NAMALWA (cell line): ENCODE measurements at places on chromosomes 6 and 20.

DNA sequence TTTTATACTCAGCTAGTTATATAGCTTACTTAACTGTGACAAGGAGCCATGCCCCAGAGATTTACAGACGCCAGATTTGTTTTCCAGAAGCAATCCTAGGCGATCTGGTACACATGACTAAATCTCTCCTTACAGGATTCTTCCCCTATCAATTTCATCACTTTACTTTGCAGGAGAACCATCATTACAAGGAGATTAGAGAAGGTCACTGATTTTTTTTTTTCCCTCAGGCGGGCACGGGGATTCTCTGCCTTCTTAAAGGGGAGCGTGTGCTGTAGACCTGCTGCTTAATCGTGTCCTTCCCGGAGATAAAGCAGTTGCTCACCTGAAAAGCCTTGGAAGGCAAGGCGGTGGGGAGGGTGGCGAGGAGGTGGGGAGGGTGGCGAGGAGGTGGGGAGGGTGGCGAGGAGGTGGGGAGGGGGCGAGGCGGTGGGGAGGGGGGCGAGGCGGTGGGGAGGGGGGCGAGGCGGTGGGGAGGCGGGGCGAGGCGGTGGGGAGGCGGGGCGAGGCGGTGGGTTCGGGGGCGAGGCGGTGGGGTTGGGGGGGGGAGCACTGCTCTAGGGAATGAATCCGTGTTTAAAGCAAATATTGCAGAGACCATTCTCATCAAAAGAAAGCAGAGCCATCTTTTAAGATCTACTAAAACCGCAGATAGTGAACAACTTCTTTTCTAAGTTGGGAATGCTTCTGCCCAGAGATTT, 14.3 kb upstream of the MRAP2 start:
- DNase-seq = no peak

GRCh38 chr6:157433678-157434081, 52.7 kb downstream of the ZDHHC14 start:
- no peak for DNase-seq

GRCh38 chr20:43389839-43390626, 67.7 kb upstream of the SRSF6 start:
- no peak for DNase-seq

GRCh38 chr6:6857528-6857927, 250.2 kb upstream of the RREB1 start:
- DNase-seq = no peak

- no peak for DNase-seq
These were observed 514.5 kb downstream of the PREX1 start for GRCh38 chr20:48313324-48313723.

- no peak for DNase-seq
These were observed 83.8 kb downstream of the FOXF2 start for GRCh38 chr6:1473166-1473565.

- DNase-seq = no peak
These were observed 446.8 kb downstream of the TFAP2B start for GRCh38 chr6:51265426-51265825.

DNA sequence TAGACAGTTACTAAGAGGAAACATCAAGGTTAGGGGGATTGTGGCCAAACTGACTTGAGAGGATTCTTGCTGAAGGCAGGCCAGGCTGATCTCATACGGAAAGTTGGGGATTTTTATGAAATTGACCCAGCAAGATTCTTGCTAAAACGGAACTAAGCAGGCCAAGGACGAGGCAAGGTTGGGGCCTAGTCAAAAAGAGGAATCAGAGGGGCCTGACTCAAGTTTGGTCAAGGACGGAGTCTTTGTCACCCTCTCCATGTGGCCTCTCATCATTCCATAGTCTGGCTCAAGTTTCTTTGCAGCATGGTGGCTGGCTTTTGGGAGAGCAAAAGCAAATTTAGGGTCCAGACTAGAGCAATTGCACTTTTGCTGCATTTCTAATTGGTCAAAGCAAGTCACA, 7.9 kb upstream of the HECA start:
- DNase-seq = no peak

DNA sequence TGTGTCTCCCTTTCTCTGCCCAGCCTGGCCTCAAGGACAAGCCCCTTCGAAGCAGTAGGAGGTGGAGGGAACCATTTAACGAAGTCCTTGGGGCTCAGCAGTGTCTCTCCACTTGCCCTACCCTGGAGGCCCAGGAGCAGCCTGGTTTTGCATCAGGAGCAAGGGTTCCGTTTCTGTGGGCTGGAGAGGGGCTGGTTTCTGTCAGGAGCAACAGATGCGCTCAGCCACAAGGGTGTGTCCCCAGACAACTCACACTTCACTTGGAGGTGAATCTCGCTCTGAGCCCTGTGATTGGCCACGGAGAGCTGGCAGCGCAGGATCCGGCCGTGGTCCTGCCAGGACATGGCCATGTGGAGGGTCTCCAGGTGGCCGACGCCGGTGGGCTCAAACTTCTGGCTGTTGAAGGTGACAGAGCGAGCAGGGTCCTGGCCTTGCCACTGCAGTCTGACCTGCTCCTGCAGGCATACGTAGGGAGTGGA, 6.9 kb downstream of the SIGLEC1 start:
- DNase-seq = no peak

GRCh38 chr6:133977983-133978895, 25.2 kb downstream of the TBPL1 start:
- no peak for DNase-seq

DNA sequence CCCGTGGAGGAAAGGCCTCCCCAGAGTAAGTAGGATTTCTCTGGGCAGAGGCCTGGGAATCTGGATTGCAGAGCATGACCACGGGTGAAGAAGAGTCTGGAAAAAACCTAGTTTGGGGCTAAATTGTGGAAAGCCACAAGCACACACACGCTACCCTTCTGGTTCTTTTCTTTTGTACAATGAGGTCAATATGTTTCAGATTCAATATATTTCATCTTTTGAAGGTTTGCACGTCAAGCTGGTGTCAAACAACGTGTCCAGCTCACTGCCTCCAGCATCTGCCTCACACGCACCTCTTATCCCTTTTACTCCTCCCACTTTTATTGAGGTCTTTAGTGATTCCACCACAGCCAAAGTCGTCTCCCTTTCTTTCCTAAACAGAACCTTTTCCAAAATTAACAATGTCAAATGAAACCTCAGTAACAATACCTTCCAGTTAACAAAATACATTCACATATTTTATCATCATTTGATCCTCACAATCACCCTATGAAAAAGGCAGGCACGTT, 773 bp upstream of the EPB41L2 start:
- DNase-seq = peak; percentile 11

DNA sequence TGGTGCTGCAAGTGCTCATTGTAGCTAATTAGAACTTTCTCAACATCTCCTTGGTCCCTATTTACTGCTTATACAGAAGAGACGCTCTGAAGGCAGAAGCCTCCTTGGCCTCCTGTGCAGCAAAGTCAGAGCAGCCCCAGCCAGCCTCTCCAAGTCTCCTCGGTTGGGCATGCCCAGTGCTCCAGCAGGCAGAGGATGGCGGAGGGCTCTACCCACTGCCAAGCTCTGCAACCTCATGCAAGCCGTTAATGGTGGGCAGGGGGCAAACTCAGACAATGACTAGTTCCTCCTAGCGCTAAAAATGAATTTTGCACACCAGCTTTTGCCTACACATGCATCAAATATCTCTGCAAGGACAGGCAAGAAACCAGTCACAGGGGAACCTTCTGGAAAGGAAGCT, 27.8 kb downstream of the NOL4L start:
- no peak for DNase-seq

- DNase-seq = no peak
These were observed 39.5 kb upstream of the B4GALT5 start for GRCh38 chr20:49753133-49753532.

- DNase-seq = peak; percentile 89
These were observed 1.5 kb upstream of the MSH5 start for GRCh38 chr6:31737991-31738979.

DNA sequence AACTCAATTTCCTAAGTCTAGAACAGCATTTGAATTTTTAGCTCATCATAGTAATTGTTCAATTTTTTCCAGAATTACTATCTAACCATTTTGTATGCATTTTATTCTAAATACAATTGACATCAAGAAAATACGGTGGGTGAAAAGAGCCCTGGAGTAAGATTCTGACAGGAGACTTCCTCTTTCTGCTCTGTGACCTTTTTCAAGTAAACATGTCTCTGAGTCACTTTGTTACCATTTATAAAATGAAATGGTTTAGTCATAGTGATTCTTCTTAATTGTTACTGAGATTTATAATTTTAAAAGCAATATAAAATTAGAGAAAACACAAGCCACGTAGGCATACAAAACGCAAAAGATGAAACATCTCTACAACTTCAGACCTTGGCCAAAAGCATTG, 80.2 kb downstream of the PLCB1 start:
- peak; percentile 2 for DNase-seq

DNA sequence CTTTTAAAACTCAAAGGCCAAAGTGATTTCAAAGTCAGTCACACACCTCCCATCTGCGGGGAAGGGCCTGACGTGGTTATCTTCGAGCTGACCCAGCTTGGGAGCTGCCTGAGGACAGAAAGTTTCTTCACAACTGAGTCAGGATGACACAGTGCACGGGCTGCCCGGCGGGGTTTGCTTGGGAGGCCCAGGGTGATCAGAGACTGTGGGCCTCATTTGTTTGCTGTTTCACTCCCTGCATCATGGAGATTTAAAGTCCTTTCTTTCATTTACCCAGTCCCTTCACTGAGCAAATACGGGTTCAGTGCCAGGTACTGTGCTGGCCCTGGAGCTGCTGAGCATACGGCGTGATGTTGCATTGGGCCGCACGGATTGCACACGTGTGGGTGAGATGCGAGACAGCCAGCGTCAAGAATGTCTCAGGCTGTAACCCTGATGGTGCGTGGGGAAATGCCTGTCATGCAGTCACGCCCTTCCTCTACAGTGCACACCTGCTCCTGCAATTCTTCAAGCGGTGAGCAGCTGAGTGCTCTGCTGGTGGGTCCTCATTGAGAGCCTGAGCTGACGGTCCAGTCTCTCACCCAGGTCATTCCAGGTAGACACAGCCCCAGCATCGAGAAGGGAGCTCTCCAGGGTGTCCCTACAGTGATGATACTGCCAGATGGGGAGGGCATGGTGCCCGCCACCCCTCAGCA, 82.7 kb upstream of the PMEPA1 start:
- no peak for DNase-seq

- no peak for DNase-seq
These were observed 51.7 kb upstream of the CHRNA4 start for GRCh38 chr20:63412889-63413288.

DNA sequence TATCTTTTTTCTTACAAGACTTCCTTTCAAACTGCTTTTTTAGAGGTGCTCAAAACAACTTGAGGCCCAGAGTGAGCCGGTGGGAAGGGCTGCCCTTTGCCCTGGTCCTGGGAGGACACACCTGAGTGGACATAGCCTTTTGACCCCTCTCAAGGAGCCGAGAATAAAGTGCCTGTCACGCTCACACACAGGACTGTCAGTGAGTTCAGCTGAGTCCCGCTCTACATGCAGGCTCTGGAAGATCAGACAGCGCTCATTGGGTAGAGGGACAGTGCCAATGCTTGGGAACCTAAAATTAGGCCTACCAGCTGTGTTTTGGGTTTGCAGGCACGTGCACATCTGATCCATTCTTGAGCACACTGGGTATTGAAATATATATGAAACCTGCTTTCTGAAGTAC, 387.8 kb downstream of the CD83 start:
- no peak for DNase-seq

GRCh38 chr6:208938-209337, 83.3 kb upstream of the DUSP22 start:
- no peak for DNase-seq

DNA sequence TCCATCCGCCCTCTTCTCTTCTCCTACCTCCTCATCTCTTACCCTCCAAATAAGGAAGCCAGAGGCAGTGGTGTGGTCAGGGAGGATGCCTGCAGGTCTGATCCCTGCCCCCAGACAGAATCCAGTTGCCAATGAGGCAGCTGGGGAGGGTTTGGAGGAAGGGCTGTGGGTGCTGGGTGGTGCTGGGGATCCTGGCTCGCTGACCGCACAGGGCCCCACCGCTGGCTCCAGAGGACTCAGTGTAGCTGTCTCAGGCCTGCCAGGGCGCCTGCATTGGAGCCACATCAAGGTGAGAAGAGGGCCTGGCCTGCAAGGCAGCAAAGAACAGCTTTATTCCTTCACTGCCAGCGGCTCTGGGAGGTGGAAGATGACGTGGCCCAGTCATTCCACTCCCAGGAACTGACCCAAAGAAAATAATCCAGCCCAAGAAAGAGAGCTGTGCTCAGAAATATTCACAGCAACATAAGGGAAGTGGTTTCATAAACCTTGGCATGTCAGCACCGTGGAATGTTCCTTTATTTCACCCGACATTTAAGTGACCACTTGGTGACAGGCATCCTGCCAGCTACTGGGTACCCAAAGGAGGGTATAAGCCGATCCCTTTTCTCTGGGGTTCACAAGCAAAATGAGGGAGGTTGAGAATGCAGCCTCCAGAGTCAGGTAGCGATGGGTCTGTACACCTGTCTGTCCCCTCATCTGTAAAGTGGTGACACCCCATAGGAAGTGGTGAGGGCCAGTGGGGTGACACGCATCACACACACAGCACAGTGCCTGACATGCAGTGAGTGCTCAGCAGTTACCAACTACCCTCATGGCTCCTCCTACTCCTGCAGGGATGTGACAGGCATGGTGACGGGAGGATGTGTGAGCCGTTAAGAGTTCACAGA, 125.1 kb downstream of the SNX5 start:
- DNase-seq = no peak

GRCh38 chr6:154773610-154774089, 40.4 kb downstream of the SCAF8 start:
- DNase-seq = no peak

- DNase-seq = no peak
These were observed 6.2 kb downstream of the ELMO2 start for GRCh38 chr20:46400253-46400652.

GRCh38 chr6:166005944-166006899, 161.4 kb downstream of the TBXT start:
- DNase-seq = no peak

DNA sequence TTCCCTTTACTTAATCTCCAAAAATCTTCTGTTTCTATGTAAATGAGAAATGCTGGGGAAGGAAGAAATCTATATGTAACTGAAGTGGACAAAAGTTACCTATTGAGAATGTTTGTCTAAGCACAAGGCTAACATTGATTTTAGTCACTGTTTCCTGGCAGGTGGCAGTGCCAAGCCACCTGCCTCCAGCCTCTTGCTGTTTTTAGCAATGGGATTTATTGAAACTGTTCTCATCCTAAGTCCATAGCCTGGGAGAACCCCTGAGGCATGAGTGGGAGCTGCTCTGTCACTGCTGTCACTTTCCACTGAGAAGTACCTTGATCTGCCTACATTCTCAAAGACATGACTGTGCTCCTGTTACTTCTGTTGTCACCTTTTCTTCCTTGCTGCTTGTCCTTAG, 14.7 kb downstream of the ENPP3 start:
- no peak for DNase-seq
